ENCODE measurements at places on chromosomes 13 and 19.

GRCh38 chr13:111642156-111642767 lies 321.8 kb downstream of the TEX29 start:
- DNase-seq = no peak

DNA sequence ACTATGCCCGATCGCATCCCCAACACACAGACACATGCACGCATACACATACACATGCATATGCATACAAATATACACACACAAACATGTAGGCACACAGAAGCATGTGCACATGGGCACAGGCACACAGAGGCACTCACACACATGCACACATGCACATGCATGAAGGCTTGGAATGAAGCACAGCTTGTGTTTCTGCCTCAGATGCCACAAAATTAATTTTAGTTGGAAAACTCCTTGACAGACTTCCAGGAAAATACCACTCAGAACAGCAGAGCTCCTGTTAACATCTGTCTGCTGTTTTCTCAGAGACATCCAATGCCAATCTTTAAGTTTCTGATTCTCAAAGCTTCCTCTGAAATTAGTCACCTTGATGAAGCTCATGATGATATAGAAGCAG lies 532.7 kb downstream of the RFC3 start:
- DNase-seq = no peak

DNA sequence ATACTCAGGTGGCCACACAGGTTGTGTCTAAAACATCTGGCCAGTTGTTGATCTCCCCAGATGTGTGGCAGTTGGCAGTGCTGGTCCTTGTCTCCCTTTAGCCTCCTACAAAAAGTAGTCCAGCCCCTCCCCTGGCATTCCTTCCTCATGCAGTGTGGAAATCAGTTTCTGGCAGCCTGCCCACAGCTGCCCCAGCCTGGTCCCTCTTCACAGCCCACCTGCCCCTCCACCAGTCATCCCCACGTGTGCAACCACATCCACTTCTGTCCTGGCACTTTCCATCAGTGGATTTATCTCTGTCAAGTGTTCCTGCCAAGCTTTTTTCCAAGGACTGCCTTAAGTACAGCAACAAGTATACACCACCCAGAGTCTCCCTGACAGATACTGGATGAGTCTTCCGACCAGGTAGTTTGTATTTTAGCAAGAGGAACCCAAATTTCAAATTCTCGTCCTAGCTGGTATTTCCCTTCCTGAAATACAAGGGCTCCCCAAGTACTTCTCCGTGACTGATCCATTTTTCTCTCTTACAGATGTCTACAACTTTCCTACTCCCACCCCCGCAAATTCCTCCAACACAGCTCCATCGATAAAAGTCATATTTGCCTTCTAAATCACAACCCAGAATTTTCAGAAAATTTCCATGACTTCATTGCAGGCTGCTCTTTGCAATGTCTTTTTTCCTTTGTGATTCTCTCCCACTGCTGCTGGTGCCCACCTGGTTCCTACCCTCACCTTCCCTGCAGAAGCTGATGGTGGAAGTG lies 313.5 kb downstream of the FOXO1 start:
- DNase-seq = no peak

DNA sequence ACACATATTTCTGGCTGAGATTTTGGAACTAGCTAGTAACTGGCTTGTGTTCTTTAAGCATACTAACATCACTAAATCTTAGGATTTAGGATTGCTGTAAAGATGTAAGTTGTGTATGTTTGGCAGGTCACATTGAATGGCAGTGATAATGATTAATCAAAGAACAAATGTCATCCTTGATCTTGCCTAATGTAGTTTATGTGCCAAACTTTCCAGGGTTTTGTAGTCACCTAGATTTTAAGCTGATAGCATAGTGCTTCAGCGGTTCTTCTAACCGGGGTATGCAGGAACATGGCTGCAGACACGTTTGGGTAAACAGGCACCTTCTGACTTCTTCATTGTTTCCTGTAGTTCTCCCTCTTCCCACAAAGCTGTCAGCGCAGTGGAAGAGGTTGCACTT lies 9.7 kb downstream of the CLN5 start:
- no peak for DNase-seq

GRCh38 chr13:97445522-97446187 lies 11.7 kb downstream of the RAP2A start:
- no peak for DNase-seq

DNA sequence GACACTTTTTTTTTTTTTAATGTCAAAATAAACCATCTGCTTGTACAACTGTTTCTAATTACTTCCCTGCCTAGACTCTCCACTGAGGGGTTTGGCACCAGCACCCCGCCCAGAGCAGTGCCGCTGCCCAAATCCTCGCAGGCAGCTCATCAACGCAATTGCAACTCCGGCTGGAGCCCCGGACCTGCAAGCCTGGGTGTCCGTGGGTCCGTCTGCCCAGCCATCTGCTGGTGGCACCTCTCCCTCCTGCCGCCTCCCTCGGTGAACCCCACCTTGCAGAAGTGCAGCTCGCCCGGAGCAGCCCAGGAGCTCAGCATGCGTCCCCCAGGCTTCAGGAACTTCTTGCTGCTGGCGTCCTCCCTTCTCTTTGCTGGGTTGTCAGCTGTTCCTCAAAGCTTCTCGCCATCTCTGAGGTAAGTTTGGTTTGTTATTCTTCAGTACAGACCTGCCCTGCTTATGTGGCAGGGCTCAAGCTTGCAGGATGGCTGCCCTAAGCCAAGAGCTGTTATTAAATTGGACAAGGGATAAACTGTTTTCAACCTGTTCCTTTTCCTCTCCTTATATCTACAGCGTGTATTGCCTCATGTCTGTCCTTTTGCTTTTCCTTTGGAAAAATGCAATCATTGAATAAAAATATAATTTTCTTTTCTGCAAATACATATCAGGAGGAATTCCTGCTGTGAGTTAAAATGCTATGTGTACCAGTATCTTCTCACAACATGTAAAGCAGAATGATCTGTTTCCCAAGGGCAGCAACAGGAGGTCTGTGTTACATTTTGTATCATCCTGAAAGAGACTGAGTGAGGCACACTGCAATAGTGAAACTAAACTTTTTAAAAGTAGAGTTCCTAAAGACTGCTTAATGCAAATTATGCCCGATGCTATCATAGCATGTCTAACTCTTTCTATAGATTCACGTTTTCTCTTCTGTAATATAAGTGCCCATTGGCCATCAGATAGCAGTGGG lies at the start of gene ITGBL1:
Gene ITGBL1, plus strand, starts transcription at position 157 of the 967 bp plus-strand sequence. Its CDS starts 159 bp downstream, at position 316.
- DNase-seq = peak; percentile 58

DNA sequence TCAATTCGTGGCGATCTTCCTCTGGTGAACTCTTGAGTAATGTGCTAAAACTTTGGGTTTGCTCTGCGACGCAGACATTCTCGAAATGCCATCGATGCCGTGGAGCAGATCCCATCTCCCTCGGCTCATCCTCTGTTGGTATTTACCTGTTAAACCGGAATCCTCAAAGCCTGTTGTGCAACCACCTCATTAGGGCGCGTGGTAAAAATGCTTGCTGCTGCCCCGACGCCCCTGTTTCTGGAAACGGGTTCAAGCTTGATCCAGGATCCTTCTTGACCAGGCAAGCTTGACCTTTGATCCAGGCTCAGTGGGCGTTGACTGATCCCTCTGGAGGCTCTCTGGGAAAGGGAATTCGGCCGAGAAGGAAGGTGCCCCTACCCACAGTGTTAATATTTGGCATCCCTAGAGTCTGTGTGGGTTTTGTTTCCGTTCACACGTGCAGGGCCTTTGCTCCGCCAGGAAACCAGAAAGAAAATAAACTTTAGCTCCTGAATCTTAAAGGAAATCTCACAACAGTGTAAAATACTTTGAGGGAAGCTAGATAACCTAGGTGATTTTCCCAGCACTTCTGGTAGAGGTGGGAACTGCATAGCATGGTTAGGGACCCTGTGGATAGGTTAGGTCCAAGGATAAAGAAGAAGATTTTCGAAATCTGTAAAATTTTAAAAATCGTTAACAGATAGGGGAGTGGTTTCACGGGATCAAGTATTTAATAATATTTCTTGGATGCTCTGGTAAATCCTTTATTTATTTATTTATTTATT lies 1.1 kb downstream of the LSM14A start:
- DNase-seq = no peak
